Globus pallidus (tissue), 1 donor: ENCODE measurements at places on chromosomes 2 and 18.
A peak's percentile ranks its signal among the peaks of the same experiment; 100 is the strongest.

DNA sequence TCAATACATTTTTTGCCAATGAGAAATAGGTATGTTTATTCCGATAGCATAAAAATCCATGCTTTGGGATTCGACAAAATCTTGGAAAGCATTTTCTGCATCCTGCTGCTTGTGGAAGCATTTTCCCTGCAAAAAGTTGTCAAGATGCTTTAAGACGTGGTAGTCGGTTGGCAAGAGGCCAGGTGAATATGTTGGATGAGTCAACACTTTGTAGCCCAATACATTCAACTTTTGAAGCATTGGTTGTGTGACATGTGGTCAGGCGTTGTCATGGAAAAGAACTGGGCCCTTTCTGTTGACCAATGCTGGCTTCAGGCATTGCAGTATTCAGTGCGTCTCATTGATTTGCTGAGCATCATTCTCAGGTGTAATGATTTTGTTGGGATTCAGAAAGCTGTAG, 764.5 kb downstream of the TRIB2 start:
- DNase-seq: no peak

- no peak for DNase-seq
Measured at GRCh38 chr2:85814802-85815550, 61.2 kb downstream of the ATOH8 start.

DNA sequence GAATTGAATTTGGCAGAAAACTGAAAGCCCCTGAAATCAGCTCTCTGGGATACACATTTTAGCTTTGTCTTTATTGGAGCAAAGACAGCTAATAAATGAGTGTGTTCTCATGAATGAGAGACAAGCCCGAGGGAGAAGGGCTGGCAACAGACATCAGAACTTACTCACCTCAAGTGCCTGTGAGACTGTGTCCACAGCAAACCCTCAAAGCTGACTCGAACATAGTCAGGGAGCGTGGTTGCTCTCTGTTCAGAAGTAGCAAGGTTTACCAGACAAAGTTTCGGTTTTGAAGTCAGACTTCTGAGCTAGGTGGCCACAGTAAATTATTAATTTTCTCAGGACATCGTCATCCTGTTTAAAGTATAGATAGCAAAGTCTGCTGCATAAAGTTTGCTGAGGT, 207.9 kb downstream of the CMPK2 start:
- no peak for DNase-seq

DNA sequence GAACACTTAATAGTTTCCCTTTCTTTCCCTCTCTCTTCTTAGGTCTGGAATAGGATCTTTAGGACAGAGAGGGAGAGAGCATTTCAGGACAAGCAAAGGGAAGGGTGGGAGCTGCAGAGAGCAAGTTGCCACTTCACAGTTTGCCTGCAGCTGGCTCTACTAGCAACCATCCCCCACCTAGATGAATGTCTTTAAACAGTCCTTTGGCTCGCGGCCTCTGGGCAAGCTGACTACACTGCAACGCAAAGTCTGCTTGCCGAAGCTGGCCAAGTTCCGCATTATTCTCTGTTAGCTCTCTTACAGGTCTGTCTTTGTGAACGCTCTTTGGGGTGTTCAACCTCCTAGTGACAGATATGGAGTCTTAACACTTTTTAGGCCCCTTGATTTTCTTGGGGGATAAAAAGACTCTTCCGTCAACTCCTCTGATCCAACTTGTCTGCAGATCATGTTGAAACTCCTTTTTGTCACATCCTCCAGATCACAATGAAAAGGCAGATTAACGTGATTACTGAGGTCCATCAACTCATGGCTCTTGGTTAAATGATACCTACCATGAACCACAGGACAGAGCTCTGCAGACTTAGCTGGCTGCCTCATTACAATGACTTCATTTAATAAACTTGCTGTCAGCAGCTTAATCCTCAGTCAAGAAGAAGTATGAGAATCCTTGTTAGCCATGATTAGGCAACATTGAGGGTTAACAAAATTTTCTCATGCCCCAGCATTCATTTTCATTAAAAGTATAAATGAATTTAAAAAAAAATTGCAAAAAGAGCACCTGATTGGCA, 74.6 kb downstream of the SLC4A3 start:
- peak; percentile 10 for DNase-seq

GRCh38 chr2:9778471-9779316, 64.6 kb upstream of the TAF1B start:
- DNase-seq: no peak

GRCh38 chr2:10905006-10905861, 6.5 kb upstream of the KCNF1 start:
- DNase-seq: no peak

DNA sequence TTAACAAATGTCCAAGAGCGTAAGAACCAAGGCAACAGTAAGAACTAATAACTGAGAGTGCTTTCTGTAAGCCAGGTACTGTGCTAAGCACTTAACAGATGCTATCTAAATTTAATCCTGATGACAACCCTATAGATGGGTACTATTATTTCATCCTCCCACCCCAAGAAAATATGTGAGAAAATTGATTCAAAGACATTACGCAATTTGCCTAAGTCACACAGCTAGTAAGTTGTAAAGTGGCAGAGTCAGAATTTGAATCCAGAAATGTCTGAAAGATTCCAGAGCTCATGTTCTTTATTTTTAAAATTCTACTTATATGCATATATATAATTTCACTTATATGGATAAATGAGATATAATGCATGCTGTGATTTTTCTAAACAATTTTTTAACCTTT, 10.1 kb downstream of the LDAH start:
- DNase-seq: no peak

DNA sequence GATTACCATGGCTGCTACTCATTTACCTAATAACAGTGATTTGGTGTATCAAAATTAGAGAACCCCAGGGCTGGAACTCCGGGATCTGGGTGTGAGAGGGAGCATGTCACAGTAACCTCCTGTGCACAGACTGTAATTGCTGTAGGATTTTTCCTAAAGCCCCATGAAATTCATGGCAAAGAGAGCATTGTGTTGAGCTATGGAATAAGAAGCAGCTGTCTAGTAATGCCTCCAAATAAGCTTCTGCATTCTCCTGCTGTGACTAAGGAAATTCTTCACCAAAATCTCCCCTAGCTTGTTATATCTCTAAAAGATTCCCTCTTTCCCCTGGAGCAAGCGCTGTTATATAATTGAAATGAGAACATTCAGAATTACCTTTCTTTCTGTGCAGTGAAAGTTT, 158.1 kb upstream of the SPATS2L start:
- DNase-seq: no peak
